ENCODE measurements at places on chromosomes 13 and 19.

- no peak for DNase-seq
These were observed 1.6 kb downstream of the ADAMTS10 start for GRCh38 chr19:8608941-8609278.

- DNase-seq: no peak
These were observed 184.9 kb downstream of the DIAPH3 start for GRCh38 chr13:59978862-59979261.

DNA sequence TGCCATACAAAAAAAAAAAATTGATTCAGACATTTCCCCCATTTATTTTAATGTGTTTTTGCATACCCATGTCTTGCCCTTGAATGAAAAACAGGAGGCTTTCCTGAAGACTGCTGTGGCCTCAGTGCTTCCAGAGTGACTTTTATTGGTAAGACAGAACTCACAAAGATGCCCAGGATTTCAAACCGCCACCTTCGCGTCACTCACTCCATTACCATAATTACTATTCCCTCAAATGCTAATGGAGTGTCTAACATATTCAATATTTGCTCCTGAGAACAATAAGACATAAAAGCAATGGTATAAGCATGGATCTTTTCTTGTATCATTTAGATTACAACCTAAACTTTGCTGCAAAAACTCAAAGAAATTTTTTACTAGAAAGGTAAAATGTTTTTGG, 282.2 kb upstream of the SOX21 start:
- no peak for DNase-seq

GRCh38 chr13:64305246-64305645, 2889.6 kb upstream of the PCDH20 start:
- DNase-seq: no peak

DNA sequence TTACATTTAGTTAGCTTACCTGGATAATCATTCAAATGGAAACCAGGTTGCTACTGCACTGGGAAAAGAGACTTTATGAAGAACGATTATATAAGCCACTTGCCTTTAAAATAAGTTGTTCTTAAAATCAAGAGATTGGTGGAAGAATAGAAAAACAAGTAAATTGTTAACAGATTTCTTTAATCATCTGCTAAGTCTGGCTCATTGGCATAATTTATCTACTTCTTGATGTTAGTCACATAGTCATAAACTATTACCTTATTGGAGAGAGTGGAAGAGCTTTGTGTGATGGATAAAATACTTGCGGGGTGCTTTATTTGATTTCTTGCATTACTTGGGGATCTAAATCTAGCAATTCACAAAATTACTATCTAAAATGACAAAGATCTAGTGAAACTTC, 6.8 kb downstream of the LSM14A start:
- no peak for DNase-seq

- DNase-seq: no peak
These were observed 767 bp upstream of the GPR18 start for GRCh38 chr13:99258946-99259345.

- DNase-seq: peak; percentile 44
These were observed at the start of gene ICAM3 for GRCh38 chr19:10339380-10339960. Gene ICAM3 (minus strand): TSS chr19:10339624. CDS start chr19:10339614, 10 bp downstream.

- peak; percentile 71 for DNase-seq
These were observed 11.1 kb downstream of the TEX101 start for GRCh38 chr19:43425567-43426392.
